Pancreas (tissue), 10 donors: ENCODE measurements at places on chromosomes 5 and 9. TPM values are rescaled to one million over a fixed set of nuclear protein-coding genes. Genes with fewer than 3 reads are reported as not detected.

DNA sequence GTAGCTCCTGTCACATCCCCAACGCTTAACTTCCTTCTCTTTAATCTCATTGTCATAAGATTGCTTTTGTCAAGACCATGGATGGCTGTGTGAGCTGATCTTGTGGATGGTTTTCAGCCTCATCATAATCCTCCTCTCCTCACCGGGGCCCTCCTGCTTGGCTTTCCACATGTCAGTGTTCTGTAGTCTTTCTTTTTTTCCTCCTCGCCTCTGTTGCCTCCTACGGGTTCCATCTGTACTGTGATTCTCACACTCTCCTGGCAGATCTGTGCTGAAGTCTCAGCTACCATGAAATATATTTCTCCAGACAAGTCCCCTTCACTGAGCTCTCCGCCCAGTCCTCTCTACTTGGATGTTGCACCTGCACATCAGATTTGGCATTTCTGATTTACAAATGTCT, 34.9 kb upstream of the FAM120AOS start:
- H3K4me1 ChIP-seq = peaks cover 5% of the 10 kb centered on the region
- no peaks in the 10 kb centered on the region for H3K27me3 ChIP-seq

- H3K36me3 ChIP-seq = no peaks in the 10 kb centered on the region
- no peaks in the 10 kb centered on the region for H3K4me1 ChIP-seq
- no peak for DNase-seq
- no peaks in the 10 kb centered on the region for H3K27me3 ChIP-seq
These were observed 16.4 kb upstream of the ANXA6 start for GRCh38 chr5:151173711-151174611.

GRCh38 chr5:114185274-114185673, 176.6 kb upstream of the KCNN2 start:
- no peak overlapping the region for H3K27ac ChIP-seq
- no peak for DNase-seq
- H3K4me1 ChIP-seq = no peaks in the 10 kb centered on the region
- H3K27me3 ChIP-seq = no peaks in the 10 kb centered on the region
- H3K36me3 ChIP-seq = no peaks in the 10 kb centered on the region
- no peak overlapping the region for H3K4me3 ChIP-seq

DNA sequence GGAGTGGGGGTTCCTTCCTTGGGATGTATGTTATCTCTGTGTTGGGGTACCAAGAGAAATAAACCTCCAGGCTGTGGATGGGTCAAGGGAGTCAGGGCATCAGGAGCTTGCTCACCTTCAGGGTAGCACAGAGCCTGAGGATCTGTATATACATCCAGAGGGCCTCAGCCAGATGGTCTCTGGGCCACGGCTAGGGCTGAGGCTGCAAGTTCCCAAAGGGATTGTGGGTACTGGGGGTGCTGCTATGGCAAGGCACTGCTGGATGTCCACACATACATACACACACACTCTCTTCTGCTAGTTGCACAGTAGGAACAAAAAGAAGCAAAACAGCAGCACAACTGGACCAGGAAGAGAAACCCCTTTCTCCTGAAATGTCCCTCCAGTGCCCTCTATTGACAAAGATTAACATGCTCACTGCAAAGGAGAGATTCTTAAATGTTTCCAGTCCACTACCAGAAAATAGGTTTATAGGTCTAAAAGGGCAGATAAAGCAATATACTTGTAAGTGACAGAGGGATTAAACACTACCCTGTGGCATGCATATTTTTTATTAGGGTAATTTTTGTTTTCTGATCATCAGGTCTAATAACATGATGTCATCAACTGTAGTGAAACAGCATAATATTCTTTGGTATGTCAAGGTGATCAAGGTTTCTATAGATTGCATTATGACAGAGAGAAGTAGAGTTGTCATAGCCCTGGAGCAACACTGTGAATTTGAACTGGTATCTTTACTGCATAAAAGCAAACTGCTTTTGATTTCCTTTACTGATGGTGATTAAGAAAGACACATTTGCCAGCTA, 56.3 kb upstream of the KCNN2 start:
- no peak for DNase-seq
- H3K4me1 ChIP-seq = no peaks in the 10 kb centered on the region
- no peaks in the 10 kb centered on the region for H3K36me3 ChIP-seq
- H3K27me3 ChIP-seq = no peaks in the 10 kb centered on the region
- H3K4me3 ChIP-seq = no peak overlapping the region
- H3K27ac ChIP-seq = no peak overlapping the region

DNA sequence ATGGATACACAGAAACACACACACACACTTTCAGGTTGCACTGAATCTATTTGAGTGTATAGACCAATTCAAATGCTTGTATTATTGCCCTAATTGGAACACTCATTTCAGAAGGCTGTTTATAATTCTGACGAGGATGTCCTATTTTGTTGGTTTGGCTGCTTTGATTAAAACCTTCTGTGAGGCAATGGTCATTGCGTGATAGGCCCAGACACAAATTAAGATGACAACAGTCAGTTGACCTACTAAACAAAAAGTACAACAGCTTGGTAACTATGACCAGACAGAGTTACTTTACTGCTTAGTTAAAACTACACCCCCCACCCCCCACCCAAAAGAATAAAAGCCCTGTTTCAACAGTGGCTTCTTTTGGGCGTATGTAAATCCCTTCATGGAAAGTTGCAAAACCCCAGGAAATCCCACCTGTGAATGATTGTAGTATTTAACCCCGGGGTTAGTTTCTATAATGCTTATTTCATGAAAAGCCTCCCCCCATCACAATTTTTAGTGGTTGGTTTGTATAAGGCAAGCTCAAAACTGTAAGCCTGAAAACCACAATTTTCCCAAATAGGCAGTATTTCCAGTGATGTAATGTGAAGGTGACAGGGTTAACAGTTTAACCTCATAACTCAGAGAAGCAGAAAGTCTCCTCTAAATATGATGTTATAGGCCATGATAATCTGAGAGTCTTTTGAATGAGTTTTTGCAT, 340.8 kb downstream of the FGF10 start:
- no peaks in the 10 kb centered on the region for H3K4me1 ChIP-seq
- no peak overlapping the region for H3K27ac ChIP-seq
- H3K36me3 ChIP-seq = no peaks in the 10 kb centered on the region
- no peaks in the 10 kb centered on the region for H3K27me3 ChIP-seq
- DNase-seq = no peak
- no peak overlapping the region for H3K4me3 ChIP-seq

- no peaks in the 10 kb centered on the region for H3K36me3 ChIP-seq
- H3K27ac ChIP-seq = no peak overlapping the region
- no peak overlapping the region for H3K4me3 ChIP-seq
- no peak for DNase-seq
- no peaks in the 10 kb centered on the region for H3K4me1 ChIP-seq
These were observed 686.5 kb upstream of the COX7C start for GRCh38 chr5:85931220-85931619.

DNA sequence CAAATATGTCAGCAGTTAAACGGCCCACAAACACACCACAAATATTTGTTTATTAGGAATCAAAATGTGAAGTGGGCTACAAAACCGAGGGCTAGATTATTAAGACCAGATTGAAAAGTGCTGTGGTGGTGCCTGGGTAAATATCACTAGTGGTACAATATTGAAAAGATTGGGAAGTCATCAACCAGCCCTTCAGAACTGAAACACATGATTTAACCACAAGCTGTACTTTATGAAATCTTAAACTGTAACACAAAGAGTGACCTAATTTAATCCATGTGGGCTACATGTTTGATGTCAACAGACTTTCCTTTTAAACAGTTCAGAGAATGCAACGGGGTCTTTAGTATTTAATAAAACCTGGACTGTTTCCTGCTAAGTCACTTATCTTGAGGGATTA, 182.3 kb downstream of the SPATA31D1 start:
- no peaks in the 10 kb centered on the region for H3K36me3 ChIP-seq
- DNase-seq = no peak
- no peaks in the 10 kb centered on the region for H3K4me1 ChIP-seq
- H3K4me3 ChIP-seq = no peak overlapping the region

- no peak for DNase-seq
- H3K27me3 ChIP-seq = no peaks in the 10 kb centered on the region
- H3K4me3 ChIP-seq = no peak overlapping the region
- no peaks in the 10 kb centered on the region for H3K36me3 ChIP-seq
These were observed 128.7 kb upstream of the PITX1 start for GRCh38 chr5:135162661-135163265.

DNA sequence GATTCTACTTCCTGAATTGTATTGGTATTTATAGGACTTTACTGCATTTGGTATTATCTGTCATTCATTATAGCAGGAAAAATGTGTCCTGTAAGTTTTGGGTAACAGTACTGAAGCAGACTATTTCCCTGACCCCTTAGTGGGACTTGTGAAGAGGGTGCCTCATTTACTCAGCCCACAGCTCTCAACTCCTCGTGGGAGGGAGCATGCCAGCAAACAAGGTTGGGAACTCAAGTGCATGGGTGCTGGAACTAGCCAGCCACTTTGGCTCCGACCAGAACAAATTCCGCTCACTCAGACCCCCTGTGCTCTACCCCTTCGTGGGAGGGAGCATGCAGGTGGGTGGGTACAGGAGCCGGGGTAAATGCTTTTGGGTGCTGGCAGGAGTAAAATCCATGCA, 1773.5 kb upstream of the WWC1 start:
- no peak overlapping the region for H3K27ac ChIP-seq
- H3K4me1 ChIP-seq = no peaks in the 10 kb centered on the region
- DNase-seq = peak; percentile 28
- no peak overlapping the region for H3K4me3 ChIP-seq
- H3K36me3 ChIP-seq = no peaks in the 10 kb centered on the region

DNA sequence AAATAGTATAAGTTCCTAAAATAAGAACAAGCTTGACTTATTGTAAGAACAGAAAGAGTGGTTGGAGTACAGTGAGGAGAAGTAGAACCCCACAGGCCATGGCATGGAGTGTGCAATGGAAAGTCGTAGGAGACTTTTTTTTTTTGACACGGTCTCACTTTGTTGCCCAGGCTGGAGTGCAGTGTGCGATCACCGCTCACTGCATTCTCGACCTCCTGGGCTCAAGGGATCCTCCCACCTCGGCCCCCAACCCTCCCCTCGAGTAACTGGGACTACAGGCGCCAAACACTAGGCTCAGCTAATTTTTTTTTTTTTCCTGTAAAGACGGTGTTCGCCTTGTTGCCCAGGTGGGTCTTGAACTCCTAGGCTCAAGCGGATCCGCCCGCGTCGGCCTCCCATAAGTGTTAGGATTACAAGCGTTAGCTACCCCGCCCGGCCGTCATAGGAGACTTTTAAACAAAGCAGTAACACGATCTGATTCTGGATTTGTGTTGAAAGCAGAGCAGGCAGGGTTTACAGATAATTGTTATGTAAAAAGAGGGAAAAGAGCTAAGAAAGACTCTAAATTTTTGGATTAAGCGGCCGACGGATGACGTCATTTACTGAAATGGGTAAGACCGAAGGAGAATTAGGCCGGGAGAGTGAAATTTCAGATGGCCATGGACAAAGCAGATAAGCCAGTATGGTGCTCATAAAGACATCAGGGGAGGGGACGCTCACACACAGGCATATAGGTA, 752 bp downstream of the TSTD2 start:
- no peaks in the 10 kb centered on the region for H3K36me3 ChIP-seq
- H3K4me1 ChIP-seq = peaks cover 26% of the 10 kb centered on the region
- H3K27me3 ChIP-seq = no peaks in the 10 kb centered on the region
- peak overlapping the region; percentile 78 for H3K4me3 ChIP-seq
- peak; percentile 52 for DNase-seq
- peak overlapping the region; percentile 97 for H3K27ac ChIP-seq

DNA sequence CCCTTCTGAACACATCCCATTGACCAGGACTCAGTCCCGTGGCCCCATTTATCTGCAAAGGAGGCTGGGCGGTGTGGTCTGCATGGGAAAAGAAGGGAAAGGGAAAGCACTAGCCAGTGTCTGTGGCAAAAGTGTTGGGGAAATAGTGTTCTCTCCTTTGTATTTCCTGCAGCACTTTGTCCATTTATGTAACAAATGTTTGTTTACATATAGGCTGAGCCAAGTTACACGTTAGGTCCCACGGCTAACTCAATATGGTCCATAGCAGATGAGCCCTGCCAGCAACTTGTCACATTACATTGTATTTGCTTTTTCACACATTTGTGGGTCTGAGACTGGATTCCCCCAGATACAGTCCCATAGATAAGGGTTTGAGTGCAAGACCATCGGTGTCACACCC, 260.5 kb downstream of the MSX2 start:
- no peaks in the 10 kb centered on the region for H3K36me3 ChIP-seq
- H3K27ac ChIP-seq = no peak overlapping the region
- no peaks in the 10 kb centered on the region for H3K27me3 ChIP-seq
- no peak for DNase-seq
- no peaks in the 10 kb centered on the region for H3K4me1 ChIP-seq

GRCh38 chr9:133637451-133638055, 1.4 kb downstream of the DBH start:
- no peak overlapping the region for H3K4me3 ChIP-seq
- no peak overlapping the region for H3K27ac ChIP-seq
- no peak for DNase-seq
- no peaks in the 10 kb centered on the region for H3K27me3 ChIP-seq

GRCh38 chr9:100911273-100911672, 117.3 kb upstream of the PLPPR1 start:
- no peaks in the 10 kb centered on the region for H3K27me3 ChIP-seq
- H3K36me3 ChIP-seq = no peaks in the 10 kb centered on the region
- DNase-seq = no peak
- H3K27ac ChIP-seq = no peak overlapping the region
- H3K4me1 ChIP-seq = no peaks in the 10 kb centered on the region

DNA sequence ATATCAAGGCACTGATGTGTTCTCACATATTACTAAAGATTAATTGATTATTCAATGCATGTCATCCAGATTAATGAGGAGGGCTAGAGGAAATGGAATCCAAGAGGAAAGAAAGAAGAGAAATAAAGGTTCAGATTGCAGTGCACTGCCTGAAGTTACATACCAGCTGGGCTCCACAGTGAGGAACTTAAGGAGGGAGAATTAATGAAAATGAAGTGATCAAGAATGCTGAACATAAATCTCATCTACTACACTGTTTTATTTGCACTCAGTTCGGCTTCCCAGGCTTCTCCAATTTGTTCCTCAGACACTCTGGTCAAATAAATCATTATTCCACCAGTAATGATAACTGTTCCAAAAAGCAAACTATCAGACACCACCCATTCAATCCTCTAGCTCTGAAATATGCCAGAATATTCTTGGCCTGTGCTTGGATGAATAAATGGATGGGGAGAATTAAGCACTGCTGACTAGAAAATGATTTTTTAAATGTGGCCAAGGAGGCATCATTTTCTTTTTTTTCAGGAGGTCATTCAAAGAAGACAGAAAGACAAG, 88.6 kb upstream of the FBN2 start:
- no peak overlapping the region for H3K4me3 ChIP-seq
- no peaks in the 10 kb centered on the region for H3K36me3 ChIP-seq
- no peak overlapping the region for H3K27ac ChIP-seq

GABRA1 gene
- 0.16 TPM for total RNA-seq

PTGES gene
- 2.5 TPM for total RNA-seq

PTPRD gene
- total RNA-seq = 6.5 TPM

ADCY2 gene
- total RNA-seq = 0.49 TPM

C9orf40 gene
- 1.7 TPM for total RNA-seq

SHISAL2B gene
- 4.4 TPM for total RNA-seq

SLIT3 gene
- total RNA-seq = 2.1 TPM

OLFML2A gene
- 8.6 TPM for total RNA-seq

SERF1A gene
- 12.3 TPM for total RNA-seq

RNF183 gene
- total RNA-seq = 0.16 TPM

LEAP2 gene
- 2.0 TPM for total RNA-seq

DMGDH gene
- 1.6 TPM for total RNA-seq
